ENCODE measurements at places on chromosomes 3 and 15.
A peak's percentile ranks its signal among the peaks of the same experiment; 100 is the strongest.

GRCh38 chr3:155292133-155292532 lies 1.4 kb downstream of the STRIT1 start:
- no peak for DNase-seq

DNA sequence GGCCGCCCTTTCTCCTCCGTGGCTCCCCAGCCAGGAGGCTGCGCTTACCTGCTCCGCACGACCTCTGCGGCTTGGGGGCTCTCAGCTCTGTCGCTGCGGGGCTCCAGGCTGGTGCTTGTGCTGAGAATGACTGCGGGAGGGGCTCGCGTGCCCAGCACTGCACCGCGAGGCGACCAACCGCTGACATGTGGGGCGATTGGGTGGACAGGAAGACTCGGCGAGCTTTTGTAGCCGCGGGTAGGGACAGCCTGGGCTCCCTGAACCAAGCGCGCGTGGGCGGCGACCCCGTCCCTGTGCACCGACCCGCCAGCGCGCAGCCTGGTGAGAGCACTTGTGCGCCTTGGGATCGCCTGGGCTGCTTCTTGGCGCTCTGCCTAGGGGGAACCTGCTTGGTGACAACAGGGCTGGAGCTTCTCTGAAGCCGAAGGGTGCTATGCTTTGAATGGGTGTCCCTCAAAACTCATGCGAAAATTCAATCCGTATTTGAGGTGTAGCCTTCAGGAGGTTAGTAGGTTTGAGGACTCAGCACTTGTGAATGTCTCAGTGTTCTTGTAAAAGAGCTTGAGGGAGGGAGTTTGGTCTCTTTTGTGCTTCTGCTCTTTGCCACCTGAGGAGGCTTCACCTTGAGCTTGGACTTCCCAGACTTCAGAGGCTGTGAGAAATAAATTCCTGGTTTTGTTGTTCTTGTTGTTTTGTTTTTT lies 50.4 kb downstream of the IL12A start:
- DNase-seq, result no peak

GRCh38 chr15:65195548-65195923 lies 10.4 kb upstream of the CLPX start:
- DNase-seq, result no peak

- DNase-seq, result no peak
These were observed 1214.8 kb downstream of the NSUN3 start for GRCh38 chr3:95277613-95278012.

DNA sequence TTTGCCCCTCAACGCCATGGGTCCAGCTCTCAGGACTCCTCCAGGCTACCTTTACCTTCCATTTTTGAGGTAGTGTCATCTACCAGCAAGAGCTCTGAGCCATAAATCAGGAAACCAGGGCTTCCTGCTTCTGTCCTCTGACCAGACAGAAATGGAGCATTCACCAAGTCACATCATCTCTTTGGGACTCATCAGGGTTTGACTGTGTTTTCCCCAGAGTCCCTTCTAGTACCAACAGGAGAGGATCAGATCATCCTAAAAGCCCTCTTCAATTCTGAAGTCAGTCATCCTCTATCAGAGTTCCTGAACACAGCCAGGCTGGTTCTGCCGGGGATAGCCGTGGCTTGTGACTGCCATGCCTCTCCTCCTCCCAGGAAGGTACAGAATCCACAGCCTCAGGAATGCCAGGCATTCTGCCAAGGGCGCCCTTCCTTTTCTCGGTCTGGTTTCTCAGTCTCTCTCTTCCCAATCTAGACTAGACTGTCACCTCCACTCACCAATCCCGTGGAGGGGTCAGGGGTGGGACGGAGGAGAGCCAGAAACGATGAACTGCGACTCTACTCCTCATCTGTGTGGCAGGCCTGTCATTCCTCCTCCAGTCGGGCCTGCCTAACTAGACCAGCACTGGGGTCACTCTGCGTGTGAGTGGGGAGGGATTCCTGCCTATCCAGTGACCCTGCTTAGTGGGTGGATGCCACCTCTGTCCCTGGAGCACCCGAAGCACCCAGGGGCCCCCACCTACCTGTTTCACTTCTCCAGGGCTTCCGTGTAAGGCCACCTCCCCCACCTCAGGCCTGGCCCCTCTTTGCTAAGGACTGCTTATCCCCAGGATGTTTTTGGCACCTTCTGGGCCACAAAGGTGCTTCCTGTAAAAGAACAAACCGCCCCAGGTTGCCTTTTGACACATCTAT lies 30.9 kb downstream of the CCNL1 start:
- peak; percentile 48 for DNase-seq

DNA sequence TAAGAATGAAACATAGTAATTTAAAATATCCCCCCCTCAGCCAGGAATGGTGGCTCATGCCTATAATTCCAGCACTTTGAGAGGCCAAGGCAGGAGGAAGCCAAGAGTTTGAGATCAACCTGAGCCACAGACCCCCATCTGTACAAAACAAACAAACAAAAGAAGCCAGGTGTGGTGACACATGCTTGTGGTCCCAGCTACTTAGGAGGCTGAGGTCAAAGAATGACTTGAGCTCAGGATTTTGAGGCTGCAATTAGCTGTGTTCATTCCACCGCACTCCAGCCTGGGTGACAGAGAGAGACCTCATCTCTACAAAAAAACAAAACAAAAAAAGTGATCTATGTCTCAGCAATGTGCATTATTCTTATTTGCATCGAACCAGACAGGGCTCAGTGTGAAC lies 800.8 kb downstream of the MCTP2 start:
- no peak for DNase-seq

DNA sequence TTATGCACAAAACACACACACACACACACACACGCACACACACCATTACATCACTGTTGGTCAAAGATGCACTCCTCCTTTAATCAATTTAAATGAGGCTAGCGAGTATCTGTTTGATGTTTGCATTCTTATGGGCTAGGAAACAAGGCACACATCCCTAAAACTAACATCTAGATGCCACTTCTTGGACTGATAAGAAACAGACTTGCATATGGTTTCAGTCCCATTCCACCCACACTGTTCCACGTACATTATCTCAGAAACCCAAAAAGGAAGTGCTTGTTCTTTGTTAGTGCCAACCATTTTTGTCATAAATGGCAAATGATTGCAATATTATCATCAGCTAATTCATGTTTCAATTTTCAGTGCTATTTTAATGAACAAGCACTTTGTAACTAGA lies 69.5 kb downstream of the CCR1 start:
- DNase-seq, result no peak

- peak; percentile 21 for DNase-seq
These were observed 19.1 kb upstream of the EIF1B start for GRCh38 chr3:40290396-40290795.

DNA sequence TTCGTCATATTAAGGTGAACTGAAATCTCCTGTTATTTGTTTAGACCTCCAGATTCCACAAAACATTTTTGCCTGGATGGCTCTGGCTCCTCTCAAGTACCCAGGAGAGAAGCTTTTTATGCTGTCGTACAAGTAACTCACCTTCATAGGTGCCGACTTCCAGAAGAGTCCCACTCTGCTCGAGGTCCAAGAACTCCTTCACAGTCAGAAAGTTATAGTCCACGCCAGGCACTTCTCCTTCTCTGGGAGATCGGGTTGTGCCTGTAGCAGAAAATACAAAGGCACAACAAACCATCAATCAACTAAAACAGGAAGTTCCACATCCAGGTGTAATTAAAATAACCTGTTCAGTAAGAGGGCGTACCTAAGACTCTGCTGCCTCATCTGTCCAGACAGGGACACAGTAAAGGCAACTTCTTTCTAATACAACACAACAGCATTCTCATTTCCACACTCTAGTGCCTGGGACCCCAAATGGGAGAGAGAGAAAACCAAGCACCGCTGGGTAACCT lies 545.3 kb downstream of the MAGI1 start:
- DNase-seq, result no peak

DNA sequence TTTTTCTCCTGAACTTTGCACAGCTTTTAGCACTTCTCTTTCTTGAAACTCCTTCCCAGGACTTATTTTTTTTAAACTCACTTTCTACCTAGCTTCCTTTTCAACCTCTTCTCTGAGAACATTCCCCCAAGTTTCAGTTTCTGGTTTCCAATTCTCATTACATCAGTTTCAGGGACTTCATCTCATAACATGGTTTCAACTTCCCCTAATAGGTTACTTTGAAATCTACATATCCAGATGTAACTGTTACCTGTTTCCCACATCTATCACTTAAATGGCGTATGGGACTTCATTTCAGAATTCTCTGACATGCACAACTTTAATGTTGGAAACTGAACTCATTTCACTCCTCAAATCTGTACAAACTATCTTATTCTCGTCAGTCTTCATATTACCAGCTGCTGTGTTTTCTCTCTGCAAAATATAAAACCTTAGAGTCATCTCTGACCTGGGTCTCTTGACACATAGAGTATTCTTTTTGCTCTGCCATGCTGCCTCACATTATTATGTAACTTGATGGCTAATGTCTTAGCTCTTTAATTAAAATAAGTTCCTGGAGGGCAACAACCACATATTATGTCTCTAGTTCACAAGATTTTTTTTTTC lies 58.4 kb downstream of the NME9 start:
- no peak for DNase-seq

DNA sequence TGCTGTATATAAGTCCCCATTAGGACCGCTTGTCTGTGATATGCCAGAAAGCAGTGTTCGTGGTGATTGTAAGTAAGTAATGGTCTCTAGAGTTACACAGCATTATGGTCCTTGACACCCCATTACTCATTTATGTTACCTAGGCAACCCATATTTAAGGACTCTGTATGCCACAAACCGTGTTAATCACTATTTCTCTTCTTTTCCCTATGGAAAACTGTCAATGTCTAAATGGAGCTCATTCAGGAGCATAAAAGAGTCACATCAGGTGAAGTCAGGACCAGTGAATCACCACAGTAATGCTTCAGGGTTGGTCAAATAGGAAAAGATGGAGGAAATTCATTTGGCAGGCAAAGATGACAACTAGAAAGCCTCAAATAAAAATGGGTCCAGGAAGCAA lies 146.6 kb upstream of the PEX5L start:
- no peak for DNase-seq

Data from CD4-positive, alpha-beta T cell treated with Interleukin-15 for 4 hours (primary cell).